SK-N-DZ (cell line): ENCODE measurements at places on chromosomes 16 and 17.
A peak's percentile ranks its signal among the peaks of the same experiment; 100 is the strongest.

GRCh38 chr16:74226338-74226954 is 70.2 kb upstream of the PSMD7 start:
- no peak for DNase-seq

DNA sequence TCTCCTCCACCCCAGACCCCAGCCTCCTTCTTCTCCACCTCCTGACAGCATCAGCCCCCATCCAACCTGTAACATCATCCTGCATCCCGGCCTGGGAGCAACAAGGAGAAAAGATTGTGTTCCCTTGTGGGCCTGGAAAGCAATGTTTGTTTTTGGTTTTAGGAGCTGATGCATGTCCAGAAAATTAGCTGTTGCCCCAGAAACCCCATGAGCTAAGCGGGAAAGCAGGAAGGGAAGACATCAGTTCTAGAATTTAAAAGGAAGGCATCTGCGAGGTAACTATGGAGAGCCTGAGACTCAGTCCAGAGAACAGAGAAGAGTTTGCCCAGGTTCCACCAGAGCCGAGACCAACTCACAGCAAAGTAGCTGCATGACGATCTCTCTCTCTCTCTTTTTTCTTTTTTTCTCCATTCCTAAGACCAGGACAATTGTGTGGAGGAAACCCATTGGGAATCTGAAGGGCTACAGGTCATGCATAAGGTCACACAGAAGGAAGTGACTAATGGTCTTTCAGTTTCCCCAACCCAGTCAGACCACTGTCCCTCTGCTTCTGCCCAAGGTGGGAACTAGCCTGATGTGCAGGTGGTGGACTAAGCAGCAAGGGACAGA is 124.4 kb downstream of the SLC39A11 start:
- no peak for DNase-seq

GRCh38 chr16:52705122-52705521 is 158.2 kb upstream of the TOX3 start:
- peak; percentile 97 for DNase-seq

- DNase-seq = no peak
These were observed 2.9 kb upstream of the CLDN9 start for GRCh38 chr16:3009568-3010390.

DNA sequence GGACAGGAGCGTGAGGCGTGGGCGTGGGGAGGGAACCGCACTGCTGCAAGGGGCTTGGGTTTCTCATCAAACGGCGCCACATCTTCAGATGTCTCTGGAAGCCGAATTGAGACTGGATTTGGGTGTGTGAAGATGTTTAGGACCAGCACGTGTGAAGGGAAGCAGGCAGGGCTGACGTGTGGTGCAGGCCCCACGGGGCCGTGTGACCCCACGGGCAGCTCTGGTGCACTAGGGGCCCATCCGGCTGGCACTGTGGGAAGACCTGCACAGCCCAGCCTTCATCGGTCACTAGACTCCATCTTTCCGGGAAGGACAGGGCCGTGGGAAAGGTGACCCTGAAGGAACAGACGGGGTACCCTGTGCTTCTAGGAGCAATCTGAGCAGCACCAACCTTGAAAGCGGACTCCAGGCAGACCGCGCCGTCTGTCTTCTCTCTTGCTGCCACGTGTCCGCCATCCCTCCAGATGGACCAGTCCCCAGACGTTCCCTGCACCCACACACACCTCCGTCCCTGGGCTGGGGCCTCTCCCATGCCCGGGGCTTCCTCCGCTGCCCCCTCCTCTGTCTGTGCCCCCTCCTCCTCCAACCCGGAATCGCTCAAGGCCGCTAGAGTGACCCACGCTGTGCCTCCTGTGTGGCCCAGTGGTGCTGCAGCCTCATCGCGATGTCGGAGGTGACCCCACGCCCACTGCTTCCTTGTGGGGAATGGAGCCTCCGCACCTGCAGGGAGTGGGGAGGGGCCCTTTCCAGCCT is 23.4 kb upstream of the CBFA2T3 start:
- no peak for DNase-seq

- no peak for DNase-seq
These were observed 5.0 kb upstream of the SNAI3 start for GRCh38 chr16:88691129-88691813.

DNA sequence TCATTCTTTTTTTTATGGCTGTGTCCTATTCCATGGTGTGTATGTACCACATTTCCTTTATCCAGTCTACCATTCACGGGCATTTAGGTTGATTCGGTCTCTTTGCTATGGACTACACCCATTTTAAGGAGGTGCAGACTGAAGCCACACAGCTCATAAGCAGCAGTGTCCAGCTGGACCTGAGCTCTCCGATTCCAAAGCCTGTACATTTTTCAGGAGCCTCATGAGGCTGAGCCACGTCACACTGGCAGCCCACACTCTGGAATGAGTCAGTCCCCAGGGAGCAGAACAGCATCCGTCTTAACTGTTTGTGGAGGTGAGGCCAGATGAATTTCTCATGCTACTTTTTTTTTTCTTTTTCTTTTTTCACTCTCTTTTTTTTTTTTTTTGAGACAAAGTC is 116.1 kb downstream of the C16orf95 start:
- no peak for DNase-seq

GRCh38 chr17:21013983-21014382 is 28.8 kb downstream of the USP22 start:
- no peak for DNase-seq
